ENCODE measurements at places on chromosomes 12 and 14. TPM values are rescaled to one million over a fixed set of nuclear protein-coding genes. Genes with fewer than 3 reads are reported as not detected.

Gene TRPV4
- 12.4 TPM for polyA plus RNA-seq

Gene ASIC1
- 3.4 TPM for polyA plus RNA-seq

Gene AJUBA
- polyA plus RNA-seq: 87.2 TPM

Gene GLT8D2
- polyA plus RNA-seq: 16.3 TPM

Gene OR10A7
- not detected for polyA plus RNA-seq

Gene ZDHHC22
- polyA plus RNA-seq: 0.38 TPM

Gene MYH7
- polyA plus RNA-seq: 0.19 TPM

Data from right renal pelvis (tissue), 4 donors.